NT2/D1 (cell line): ENCODE measurements at places on chromosomes 7 and 10.

GRCh38 chr7:22954251-22954650 lies 59.7 kb downstream of the HYCC1 start:
- no peak for DNase-seq

DNA sequence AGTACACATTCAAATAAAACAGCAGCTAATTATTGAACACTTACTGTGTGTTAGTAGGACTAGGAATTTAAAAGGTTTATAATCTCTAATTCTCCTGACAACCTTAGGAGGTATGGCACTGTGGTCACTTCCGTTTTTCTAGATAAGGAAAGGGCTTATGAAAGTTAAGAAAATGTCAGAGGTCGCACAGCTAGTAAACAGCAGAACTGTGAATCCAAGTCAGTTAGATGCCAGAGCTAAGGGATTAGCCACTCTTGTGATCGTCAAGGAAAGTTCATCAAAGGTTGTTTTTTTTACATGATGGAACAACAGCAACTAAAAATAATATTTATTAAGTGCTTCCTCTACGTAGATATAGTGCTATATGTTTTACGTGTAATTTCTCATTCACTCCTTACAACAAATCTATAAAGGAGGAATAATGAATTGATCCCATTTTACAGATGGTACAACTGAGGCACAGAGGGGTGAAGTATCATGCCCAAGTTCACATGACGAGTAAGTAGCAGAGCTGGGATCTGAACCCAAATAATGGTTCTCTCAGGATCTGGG lies 84.9 kb downstream of the NAMPT start:
- no peak for DNase-seq

DNA sequence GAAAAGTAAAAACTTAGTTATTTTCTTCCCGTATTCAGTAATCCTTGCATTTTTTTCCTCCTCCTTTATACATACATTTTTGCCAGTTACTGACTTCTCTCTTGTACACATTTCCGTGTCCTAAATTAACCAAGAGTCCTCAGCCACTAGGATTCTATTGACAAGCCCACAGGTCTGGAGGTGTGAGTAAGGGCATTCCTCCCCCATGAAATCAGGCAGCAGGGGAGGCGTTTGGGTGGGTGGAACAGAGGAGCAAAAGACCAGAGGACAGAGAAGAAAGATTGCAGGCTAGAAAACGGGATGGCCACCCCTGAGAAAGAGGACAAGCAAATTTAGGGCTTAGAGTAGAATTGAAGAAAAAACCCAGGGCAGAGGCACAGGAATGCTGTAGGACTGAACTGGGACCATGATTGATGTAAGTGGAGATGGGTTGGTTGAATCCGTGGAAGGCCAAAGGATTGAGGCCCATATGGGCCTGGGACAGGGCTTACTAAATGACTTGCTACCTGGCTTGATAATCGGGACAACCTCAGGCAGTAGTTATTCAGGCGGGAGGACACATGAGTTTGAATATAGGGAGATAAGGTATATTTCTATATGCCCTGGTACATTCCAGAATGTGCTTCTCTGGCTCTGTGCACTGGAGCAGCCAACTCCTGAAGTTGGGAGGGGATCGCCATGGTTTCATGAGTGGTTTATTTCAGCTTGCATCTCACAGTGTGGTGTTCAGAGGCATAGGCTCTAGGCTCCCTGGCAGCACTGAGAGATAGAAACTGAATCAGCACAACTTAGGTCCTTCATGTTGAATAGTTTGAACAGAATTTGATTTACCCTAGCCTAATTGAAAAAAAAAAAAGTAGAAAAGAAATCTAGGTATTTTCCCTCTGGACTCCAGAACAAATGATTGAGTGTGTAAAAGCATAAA lies 28.0 kb downstream of the IKZF1 start:
- no peak for DNase-seq

- no peak for DNase-seq
Observed at GRCh38 chr7:113209449-113210203, 91.3 kb upstream of the SMIM30 start.

- DNase-seq = no peak
Observed at GRCh38 chr10:6973899-6974298, 393.8 kb upstream of the PRKCQ start.

DNA sequence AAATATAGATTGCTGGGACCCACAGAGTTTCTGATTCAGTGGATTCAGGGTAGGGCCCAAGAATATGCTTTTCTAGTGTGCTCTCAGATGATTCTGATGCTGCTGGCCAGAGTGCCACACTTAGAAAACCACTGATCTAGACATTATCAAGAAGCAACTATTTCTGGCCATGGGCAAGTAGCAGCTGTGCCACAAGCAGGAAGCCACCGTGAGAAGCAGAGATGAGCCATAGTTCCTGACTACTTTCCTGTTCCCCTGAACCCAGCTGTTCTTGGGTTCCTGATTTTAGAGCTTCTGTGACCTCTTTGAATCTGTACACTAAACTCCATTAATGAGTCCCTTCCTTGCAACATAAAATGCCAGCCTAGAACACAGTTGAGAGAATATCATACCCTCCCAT lies 38.1 kb upstream of the PIK3AP1 start:
- DNase-seq = no peak

DNA sequence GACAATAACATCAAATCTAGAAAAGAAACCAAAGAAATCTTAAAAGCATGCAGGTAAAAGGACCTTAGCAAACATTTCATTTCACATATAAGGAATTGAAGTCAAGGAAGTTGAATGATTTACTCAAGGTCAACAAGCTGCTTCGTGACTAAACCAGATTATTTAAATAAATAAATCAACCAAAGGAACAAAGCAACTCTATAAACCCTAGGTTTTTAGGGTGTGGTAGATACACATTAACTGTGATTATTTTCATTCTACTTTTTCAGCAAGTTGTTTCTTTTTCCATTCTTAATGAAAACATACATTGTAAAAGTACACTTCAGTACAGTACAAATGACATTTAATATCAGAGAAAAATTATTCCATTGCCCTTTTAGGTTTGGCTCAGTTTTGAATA lies 382.0 kb upstream of the STEAP1 start:
- no peak for DNase-seq

- no peak for DNase-seq
Observed at GRCh38 chr10:45179691-45180090, 135.7 kb downstream of the OR13A1 start.

DNA sequence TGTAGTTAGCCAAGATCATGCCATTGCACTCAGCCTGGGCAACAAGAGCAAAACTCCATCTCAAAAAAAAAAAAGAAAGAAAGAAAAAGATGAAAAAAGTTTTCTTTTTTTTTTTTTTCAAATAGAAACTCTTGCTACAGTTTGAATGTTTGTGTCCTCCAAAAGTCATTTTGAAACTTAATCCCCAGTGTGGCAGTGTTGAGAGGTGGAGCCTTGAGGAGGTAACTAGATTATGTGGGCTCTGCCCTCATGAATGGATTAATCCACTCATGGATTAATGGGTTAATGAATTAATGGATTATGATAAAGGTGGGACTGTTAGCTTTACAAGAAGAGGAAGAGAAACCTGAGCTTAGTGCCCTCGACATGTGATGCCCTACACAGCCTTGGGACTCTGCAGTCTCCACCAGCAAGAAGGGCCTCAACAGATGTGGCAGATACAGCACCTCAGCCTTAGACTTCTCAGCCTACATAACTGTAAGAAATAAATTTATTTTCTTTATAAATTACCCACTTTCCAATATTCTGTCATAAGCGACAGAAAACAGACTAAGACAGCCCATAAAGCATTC lies 25.1 kb downstream of the CPEB3 start:
- DNase-seq = no peak
